Inflammatory macrophage (primary cell): ENCODE measurements at places on chromosomes 13 and 19.

- no peak for DNase-seq
These were observed 87.5 kb downstream of the TSHZ3 start for GRCh38 chr19:31261603-31262212.

- DNase-seq = no peak
These were observed 510.5 kb upstream of the ATXN8OS start for GRCh38 chr13:69597088-69597487.

- peak; percentile 89 for DNase-seq
These were observed 9.8 kb downstream of the SIGLEC10 start for GRCh38 chr19:51407511-51408131.

GRCh38 chr13:51760592-51760991 lies 43.4 kb downstream of the DHRS12 start:
- no peak for DNase-seq

DNA sequence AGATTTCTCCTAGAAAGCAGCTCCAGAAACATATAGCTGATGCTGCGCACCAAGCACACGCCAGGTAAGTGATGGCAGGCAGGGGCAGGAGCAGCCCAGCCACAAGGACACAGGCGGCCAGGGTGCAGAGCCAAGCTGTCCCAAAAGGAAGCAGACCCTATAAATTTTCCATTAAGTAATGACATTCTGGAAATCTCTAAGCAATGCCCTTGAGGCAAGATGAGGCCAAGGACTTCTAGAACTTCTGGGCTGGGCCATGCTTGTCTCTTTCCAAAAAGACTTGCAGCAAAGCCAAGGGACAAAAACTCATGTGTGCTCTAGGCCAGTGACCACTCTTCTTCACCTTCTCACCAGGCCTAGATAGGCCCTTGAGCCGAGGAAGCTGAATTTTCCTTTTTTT lies 42.2 kb upstream of the EPHX3 start:
- DNase-seq = no peak
